ENCODE measurements at places on chromosomes 2 and 18. TPM values are rescaled to one million over a fixed set of nuclear protein-coding genes. Genes with fewer than 3 reads are reported as not detected.

The SRD5A2 gene
- not detected for total RNA-seq

The ZNF804A gene
- not detected for total RNA-seq

The MROH2A gene
- total RNA-seq, result not detected

The PLCD4 gene
- 0.32 TPM for total RNA-seq

The CXCR1 gene
- total RNA-seq, result not detected

The SFTPB gene
- total RNA-seq, result not detected

The ATP8B1 gene
- 0.90 TPM for total RNA-seq

The PTPRM gene
- 43.7 TPM for total RNA-seq

The STPG4 gene
- total RNA-seq, result 0.26 TPM

The DYNAP gene
- not detected for total RNA-seq

Data from SK-MEL-5 (cell line).